ENCODE measurements at places on chromosomes 1 and 21.

- no peak for DNase-seq
These were observed 166.9 kb downstream of the NCAM2 start for GRCh38 chr21:21165063-21165645.

DNA sequence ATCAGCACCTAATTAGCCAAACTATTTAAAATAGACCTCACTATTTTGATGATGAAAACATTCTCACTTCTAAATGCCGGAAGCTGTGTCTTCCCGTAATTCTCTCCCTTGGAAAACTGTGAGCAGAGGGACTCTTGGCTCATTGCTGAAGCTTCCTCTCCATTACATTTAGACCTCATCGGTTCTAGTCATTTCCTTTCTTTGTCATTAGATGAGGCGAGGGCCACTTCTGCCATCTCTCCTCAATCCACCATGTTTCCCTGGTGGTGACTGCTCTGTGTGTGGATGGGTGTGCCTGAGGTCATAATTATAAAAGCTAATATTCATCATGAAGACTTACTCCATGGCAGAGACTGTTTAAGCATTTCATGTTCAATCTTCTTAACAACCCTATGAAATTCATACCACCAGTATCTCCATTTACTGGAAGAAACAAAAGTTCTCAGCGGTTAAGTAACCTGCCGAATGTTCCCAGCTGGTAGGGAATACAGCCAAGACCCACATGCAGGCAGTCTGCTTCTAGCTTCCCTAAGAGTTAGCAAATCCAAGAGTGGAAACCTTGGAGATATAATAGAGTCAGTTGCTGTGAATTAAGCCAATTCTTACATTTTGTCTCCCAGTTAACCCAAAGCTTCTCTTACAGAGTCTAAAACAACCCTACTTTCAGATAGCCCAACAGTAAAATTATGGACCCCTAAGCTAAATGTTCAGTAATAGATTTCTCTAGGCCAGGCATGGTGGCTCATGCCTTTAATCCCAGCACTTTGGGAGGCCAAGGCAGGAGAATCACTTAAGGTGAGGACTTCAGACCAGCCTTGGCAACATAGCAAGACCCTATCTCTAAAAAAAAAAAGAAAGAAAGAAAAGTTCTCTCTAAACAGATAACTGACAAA, 156.2 kb downstream of the ZBTB18 start:
- DNase-seq: no peak

DNA sequence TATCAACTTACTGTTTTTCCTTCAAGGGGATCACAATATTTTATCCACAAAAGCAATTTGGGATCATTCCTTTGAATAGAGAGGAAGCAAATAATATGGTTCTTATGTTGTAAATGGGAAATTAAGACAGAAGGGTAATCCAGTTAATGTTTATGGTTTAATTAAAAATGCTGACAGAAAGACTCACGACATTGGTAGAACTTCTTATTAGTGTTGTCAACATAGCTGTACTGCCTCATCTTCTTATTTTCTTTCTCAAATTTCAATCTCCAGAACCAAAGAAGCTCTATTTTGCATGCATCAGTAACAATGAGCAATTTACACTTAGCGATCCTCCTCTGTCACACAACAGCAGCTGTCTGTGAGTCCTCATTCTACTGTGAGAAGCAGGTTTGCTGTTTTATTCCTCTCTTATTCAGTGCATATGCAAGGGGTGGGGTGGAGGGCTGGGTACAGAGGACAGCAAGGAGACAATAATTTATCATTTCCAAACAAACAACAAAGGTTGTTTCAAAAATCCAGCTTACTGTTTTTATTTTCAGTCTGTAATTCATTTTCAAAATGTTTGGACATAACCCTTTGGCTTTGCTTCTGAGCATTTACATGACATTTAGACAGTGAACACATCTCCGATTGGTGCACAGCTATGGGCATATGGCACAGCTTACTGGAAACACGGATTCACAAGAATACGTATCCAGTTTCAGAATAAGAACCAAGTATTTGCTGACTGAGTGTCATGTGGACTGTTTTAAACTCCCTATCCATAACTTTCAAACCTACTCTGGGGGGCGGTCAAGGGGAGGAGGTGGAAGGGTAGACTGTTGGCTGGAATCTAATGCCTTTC, 335.9 kb downstream of the RGS7 start:
- no peak for DNase-seq

DNA sequence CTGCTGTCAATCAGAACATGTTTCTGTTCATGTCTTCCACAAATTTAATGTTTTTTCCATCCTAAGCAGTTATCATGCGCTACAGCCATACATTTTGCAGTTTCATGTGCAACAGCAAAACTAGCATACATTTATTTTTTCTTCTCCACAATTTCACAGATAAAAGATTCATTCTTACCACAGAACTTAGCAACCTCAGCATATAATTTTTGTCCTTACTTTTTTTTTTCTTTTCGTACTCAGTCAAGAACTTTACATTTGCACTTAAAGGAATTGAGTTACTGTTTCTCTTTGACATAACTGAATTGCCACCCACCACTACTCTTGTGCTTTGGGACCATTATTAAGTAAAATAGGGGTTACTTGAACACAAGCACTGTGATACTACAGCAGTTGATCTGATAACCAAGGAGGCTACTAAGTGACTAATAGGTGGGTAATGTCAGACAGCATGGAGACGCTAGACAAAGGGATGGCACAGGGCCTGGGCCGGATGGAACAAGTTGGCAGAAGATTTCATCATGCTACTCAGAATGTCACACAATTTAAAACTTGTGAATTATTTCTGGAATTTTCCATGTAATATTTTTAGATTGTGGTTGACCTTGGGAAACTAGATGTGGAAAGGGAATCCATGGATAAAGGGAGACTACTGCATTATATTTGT, 50.2 kb upstream of the LHX8 start:
- no peak for DNase-seq

DNA sequence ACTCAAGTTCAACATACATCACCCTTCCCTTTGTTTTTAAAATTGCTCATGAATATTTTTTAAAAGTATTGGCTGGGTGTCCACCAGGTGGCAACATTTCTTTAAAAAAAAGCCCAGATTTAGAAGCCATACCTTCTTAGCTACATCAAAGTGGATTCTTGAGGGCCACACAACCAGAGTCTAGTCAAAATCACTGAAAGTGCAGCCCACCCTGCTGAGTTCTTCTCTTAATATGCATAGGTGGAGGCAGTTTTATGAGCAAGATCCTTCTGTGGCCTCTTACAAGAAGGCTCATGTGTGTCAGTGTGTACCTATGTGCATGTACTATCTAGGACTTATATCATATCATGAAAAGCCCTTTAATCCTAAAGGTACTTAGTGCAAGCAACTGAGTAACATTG, 16.9 kb upstream of the GNG12 start:
- no peak for DNase-seq

- peak; percentile 50 for DNase-seq
These were observed 84.5 kb upstream of the SAMSN1 start for GRCh38 chr21:14630556-14631069.

- no peak for DNase-seq
These were observed 25.5 kb upstream of the PTPRF start for GRCh38 chr1:43505077-43505780.

Data from CD4-positive, alpha-beta T cell treated with Interleukin-4 for 1 hour (primary cell).